HFFc6 (cell line): ENCODE measurements at places on chromosomes 2 and 18. TPM values are rescaled to one million over a fixed set of nuclear protein-coding genes. Genes with fewer than 3 reads are reported as not detected.

DNA sequence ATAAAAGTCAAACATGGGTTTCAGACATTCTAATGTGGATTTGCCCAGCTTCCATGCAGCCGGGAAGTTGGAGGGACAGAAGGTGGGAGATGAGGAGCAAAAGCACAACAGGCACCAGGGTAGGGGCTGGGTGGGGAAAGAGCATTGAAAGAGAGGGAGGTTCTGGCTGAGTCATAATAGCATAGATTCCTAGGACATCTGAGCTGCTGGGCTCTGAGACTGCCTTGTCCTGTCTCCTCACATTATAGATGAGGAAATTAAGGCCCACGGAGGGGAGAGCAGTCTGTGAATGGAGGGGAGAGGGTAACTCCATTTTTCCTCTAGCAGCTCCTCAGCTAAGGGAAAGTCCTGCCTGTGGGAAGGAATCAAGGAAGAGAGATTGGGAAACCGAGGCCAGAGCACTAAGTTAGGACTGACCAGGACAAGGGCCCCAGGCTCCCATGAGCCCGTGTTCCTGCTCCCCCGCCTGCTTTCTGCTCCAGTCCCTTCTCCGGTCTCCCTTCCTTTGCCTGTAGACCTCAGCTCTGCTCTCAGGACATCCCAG, 26.2 kb downstream of the SH2D6 start:
- DNase-seq = no peak

- DNase-seq = peak; percentile 63
Observed at GRCh38 chr2:108324531-108325255, 36.0 kb downstream of the SULT1C2 start.

DNA sequence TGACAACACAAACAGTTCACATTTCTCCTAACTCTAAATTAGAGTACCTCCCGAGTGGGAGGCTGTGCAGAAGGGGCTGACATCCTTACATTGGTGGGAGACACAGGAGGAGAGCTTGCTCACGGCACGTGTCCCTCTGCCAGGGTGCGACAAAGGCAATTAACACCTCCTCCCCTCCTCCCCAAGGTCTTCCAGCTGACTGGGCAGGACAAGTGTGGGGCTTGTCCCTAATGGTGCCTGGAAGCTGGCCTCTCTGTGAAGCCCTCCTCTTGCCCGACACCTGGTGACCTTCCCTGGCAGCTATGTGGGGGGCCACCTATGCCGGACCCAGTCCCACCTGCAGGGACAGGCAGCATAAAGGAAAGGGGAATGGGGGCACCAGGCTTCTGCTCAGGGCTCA, 57.0 kb downstream of the FAM168B start:
- DNase-seq = no peak

GRCh38 chr18:54129448-54130067, 94.9 kb downstream of the MBD2 start:
- no peak for DNase-seq

- no peak for DNase-seq
Observed at GRCh38 chr2:48691935-48692691, 63.4 kb downstream of the LHCGR start.

DNA sequence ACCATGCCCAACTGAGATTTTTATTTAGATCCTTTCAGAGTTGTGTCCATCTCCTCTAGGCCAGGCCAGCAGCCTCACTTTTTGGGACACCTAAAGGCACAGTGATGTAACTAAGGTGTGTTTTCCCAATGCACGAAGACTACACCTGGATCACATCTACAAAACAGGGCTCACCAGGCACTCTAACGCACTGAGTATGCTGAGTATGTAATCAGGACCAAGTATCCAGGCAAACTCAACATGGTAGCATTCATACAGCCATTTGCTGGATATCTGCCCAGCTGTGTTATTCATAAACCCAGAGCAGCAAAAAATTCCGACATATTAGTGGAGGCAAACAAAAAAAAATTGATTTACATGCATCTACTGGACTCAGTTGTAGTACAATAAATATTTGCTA, 33.8 kb downstream of the LPIN2 start:
- peak; percentile 73 for DNase-seq

- no peak for DNase-seq
Observed at GRCh38 chr2:46703588-46703987, 212.0 kb downstream of the MCFD2 start.

DNA sequence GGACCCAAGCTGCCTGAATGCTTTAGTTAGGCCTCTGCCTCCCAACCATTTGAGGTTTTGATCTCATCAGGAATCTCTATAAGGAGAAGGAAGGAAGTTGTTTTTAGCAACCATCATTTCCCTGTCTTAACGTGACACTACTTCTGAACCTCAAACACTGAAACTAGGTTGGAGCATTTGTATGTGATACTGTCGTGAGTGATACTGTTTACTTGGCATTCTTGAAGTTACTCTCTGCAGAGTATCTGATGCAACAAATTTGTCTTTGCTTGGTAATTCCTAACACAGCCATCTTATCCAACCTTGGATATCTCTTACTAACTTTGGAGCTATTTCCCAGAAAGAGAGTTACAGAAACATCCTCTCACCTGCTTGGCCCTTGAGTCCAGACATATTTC, 22.1 kb downstream of the TTLL4 start:
- peak; percentile 17 for DNase-seq

GRCh38 chr18:38221476-38222100, 656.0 kb upstream of the CELF4 start:
- no peak for DNase-seq

DNA sequence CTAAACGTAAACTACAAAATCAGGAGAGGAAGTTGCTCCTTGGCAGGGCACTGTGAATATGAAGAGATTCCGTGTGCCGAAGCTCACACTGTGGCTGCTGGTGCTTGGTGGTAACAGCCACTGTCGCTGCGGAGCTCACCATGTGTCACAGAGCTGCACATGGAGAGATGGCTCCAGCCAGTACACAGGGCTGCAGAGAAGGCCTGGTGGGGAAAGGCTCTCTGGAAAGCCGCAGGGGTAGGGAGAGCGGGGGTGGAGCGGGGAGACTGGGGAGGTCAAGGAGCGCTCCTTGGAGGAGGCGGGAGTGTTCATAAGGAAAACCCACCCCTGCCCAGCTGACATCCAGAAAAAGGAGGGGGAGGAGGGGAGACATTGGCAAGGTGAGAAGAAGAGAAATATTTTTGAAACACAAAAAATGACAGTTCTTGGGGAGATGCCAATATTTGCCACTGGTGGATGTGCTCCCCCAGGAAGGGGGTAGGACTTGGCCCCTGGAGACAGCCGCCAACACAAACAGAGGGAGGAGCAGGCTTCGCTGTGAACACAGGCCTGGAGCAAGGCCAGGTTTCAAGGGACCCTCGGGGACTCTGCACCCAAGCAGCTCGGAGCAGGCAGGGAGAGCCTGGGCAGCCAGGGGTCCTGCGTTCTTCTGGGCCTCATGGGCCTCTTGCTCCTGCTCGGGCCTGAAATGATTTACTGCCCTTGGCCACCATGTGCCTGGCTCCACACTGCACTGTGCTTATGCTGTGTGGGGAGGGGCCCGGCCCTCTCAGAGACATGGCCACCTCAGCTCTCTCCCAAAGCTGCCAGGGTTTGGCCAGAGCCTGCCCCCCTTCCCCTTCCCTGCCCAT, 102.6 kb upstream of the GLI2 start:
- no peak for DNase-seq

DNA sequence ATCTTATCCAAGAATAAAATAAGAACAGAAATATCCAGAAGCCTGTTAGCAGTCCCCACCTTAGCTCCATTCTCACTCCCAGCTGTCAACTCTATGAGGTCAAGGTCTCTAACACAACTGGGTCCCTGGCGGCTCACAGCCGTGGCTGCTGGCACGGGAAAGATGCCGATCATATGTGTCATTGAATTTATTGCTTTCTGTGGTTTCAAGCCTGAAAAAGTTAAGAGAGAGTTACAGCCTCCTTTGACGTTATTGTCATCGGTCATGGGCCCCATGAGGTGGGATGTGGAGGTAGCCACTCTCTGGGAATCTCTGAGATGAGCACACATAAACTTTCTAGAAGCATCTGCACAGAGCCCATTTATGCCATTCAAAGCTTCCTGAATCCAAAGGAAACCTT, 28.7 kb upstream of the CABLES1 start:
- peak; percentile 95 for DNase-seq

GRCh38 chr2:8288206-8288605, 393.6 kb upstream of the ID2 start:
- no peak for DNase-seq

DNA sequence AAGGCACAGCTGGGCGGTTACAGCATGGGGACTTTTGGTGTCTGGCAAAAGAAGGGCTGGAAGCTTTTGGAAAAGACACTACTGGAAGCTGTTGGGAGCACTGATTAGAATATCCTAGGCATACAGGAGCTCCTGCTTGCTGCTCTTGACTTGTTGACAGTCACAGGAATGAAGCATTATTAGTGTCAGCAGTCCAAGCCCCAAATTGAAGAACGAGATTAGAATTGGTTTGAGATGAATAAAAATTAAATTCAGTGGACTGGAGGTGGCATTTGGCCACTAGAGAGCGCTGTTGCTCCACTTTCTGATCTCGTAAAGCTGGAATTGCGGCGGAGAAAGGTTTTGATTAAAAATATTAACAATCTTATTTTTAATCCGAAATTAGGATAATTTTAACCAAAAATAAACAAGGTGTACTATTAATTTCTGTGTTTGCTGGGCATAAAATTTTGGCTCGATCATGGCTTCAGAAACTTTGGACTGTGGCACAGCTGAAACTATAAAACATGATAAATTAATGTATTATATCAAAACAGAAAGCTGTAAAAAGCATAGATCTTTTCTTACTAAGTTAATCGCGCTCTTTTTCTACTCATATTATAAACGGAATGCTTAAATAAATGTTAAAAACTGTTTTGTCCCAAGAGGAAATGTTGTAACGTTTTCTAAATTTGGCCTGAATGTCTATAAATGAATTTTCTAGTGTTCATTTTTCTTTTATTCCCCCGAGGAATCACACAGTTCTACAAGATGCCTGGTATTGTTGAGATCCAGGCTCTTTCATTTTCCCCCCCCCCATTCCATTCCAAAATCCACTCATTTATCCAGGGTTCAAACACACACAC, 2.4 kb upstream of the HOXD8 start:
- DNase-seq = no peak

DNA sequence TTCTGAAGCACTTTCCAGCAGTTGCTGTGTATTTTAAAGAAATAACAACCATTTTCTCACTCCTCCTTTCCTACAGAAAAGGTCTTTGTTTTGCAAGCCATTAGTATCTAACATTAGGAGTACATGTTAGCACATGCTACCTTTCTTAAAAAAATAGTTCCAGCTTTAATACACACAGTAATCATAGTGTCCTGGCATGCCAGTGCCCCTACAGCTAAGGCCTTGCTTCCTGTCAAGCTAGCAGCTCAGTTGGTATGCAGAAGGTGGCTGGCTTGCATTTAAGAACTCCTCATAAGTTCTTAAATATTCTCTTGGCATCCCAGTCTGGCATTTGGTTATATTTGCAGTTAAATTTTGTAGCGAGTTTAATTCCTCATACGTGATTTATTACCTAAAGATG, 141.3 kb upstream of the IL1R2 start:
- no peak for DNase-seq

DNA sequence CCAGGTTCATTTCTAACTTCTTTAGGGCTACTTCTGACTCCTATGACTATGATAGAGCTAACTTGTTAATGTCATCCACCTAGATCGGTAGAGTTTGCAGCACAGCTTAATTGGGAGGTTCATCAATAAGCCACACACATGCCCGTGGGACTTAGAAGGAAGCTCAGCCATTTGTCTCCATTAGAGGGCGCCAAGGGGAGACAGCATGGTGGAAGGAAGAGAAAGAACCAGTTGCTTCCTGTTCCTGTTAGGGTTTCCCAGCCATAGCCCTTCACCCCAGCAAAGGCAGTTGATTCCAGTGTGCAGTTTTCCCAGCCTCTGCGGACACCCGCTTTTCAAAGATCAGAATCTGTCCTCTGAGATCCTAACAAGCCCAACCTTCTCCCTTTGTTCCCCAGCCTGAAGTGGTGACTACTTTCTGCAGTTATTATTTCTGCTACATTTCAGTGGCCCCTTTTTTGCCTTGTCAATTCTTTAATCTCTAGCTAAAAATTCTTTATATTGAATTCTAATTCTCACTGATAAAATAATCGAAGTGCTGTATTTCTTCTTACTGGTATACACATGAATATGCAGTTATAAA, 30.3 kb downstream of the MAIP1 start:
- DNase-seq = peak; percentile 70

GRCh38 chr2:174750923-174751441, 13.3 kb downstream of the CHRNA1 start:
- DNase-seq = no peak

DNA sequence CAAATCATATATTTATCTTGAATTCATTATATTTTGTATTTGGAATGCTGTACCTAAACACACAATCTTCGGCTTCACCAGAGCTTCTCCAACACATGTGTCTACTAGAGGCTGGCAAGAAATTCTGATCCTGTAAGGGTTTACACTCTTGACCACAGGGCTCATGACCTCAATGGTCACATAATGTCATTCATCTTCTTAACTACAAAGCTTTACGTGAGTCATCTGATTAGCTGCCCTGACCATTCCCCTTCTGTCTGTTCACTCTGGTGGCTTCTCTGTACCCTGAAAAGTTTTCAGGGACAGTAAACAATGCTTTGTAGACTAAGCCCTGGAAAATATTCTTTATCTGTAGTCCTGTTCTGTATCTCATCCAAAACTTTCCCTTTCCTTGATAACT, 423.9 kb downstream of the CMPK2 start:
- no peak for DNase-seq

GRCh38 chr2:33013684-33014110, 66.9 kb downstream of the LTBP1 start:
- DNase-seq = no peak

DNA sequence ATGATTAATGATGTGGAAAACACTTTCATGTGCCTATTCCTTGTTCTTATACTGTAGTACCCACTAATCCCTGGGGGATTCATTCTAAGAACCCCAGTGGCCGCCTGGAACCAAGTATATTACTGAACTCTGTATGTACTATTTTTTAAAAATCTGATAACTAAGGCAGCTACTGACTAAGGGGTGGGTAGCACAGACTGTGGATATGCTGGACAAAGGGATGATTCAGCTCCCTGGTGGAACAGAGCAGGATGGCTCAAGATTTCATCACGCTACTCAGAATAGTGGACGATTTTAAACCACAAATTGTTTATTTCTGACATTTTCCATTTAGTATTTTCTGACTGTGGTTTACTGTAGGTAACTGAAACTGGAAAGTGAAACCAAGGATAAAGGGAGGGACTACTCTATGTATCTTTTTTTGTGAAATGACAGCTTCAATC, 41.8 kb upstream of the CDC42EP3 start:
- DNase-seq = peak; percentile 89

CYP26B1 gene
- total RNA-seq = 0.07 to 0.66 TPM (median 0.21 TPM) in 3 replicates

SCG2 gene
- 0.15 to 0.85 TPM (median 0.84 TPM) in 3 replicates for total RNA-seq

IL36RN gene
- total RNA-seq = not detected in 2 replicates

SCN3A gene
- 0.15 to 1.9 TPM (median 0.21 TPM) in 3 replicates for total RNA-seq

HTR2B gene
- total RNA-seq = 0.09 to 0.21 TPM in 2 of 3 replicates, not detected in the other

DLGAP1 gene
- total RNA-seq = 0.19 to 0.97 TPM (median 0.37 TPM) in 3 replicates

TDRD15 gene
- total RNA-seq = not detected in 3 replicates

ACMSD gene
- not detected in 3 replicates for total RNA-seq
